ENCODE measurements at places on chromosomes 7 and 10.

- no peak for DNase-seq
Measured at GRCh38 chr10:13700473-13701144, 113.8 kb downstream of the PRPF18 start.

DNA sequence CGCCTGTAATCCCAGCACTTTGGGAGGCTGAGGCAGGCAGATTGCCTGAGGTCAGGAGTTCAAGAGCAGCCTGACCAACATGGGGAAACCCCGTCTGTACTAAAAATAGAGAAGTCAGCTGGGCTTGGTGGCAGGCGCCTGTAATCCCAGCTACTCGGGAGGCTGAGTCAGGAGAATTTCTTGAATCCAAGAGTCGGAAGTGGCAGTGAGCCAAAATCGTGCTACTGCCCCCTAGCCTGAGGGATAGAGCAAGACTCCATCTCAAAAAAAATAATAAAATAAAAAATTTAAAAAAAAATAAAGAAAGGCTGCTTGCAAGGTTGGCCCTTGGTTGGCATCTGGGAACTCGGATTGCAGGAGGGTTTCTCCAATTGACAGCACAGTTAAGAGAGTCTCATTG is 221.6 kb downstream of the DGKI start:
- no peak for DNase-seq

- DNase-seq, result no peak
Measured at GRCh38 chr10:104234934-104235333, 2.8 kb upstream of the CFAP43 start.

DNA sequence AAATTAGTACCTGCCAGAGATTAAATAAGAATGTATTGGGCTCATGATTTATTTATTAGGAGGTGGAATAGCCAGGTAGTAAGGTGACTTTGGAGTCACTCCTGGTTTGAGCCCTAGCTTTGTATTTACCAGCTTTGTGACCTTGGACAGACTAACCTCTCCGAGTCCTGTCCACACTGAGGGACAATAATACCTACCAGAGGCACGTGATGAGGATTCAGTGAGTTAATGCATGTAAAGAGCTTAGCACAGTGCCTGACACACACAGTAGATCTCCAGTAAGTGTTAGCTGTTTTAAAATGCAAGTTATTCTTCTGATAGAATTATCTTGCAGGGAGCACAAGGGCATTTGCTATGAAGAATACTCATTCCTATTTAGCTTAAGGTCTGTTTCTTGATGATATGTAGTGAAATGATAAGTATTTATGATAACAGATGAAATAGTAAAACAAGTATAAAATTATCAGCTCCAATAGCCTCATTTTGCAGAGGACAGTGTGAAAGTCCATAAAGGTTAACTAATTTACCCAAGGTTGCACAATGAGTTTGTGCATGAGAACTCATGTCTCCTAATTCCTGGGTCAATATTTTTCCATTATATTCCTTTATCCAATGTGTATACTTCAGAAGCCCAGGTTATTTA is 36.4 kb downstream of the RABGEF1 start:
- DNase-seq, result no peak

DNA sequence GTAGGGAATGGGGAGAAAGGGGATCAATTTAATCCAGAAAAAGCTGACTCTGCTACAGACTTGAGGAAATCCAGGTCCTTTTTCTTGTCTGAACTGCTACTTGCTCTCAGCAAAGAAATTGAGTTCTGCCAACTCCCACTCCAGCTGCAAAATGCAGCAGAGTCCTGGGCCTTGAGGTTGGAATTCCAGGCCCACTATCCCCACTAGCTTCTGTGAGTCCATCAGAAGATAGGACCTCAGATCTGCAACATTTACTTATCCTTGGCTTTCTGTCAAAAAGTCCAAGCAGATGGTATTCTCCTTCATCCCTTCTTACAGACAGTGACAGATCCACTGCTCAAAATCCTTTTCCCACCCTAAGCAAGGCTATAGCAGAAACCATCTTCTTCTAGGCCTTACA is 219.2 kb downstream of the ARHGAP12 start:
- DNase-seq, result no peak

DNA sequence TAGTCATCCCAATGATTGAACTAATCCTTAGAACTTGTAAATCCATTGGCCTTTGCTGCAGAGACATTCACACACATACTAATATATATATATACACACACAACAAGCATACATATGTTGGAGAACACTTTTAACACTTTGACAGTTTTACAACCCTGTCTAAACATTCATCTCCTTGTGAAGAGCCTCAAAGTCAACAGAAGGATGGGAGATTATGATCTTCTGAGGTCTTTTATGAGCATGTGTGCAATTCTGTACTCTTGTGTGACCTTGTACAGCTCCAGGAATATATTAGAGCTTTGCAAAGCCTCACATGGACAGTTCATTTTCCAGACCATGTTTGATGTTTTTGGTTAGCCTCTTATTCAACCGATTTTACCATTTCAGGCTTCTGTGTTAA is 589.0 kb downstream of the NXPH1 start:
- no peak for DNase-seq

DNA sequence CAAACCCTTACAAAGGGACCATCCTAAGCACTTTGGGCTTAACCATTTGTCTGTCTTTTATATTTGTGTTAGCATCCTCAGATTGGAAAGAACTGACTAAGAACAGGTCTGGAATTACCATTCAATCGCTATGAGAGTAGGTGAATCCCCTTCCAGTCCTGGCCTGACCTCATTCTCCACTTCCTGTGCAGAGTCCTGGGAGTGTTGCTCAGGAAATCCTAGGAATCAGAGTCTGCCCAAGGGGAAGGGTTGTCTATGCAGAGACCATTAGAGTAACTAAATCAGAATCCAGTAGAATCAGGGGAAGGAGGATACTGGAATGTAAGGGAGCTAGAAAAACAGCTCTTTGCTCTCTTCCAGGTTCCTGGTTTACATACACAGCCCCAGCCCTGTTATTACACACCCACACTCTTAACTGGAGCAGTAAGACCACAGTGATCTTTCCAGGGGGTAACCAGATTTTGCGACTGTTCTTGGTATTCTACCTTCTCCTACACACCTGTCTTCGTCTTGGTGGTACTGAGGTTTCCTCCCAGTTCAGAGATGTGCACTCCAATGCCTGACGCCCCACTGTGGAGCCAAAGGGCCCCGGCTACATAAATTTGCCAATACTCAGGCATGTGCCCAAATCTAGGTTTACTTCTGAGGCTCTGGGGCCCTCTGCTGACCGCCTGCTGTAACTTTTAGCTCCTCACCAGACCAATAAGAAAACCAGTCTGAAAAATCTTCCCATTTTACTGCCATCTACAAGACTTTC is 103.7 kb downstream of the RNF216 start:
- DNase-seq, result peak; percentile 55

GRCh38 chr7:67854221-67855178 is 857.9 kb downstream of the TYW1 start:
- DNase-seq, result no peak

GRCh38 chr10:77744245-77744644 is 106.6 kb upstream of the KCNMA1 start:
- no peak for DNase-seq

DNA sequence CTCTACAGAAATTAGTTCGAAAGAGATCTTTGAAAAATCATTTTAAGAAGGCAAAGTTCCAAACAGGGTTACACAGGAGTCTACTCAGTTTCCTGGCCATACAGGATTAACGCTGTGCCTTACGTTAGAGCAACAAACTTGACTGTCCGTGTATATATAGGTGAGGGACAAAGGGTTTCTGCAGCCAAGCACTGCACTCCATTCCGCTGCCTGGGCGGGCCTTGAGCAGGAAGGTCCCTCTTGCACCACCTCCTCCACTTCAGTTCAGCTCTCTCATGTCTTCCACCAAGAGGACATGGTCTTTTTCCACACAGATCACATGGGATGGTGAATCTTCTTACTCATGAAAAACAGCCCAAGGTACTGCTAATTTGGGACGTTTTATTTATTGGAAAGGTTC is 43.2 kb downstream of the MCMBP start:
- no peak for DNase-seq

DNA sequence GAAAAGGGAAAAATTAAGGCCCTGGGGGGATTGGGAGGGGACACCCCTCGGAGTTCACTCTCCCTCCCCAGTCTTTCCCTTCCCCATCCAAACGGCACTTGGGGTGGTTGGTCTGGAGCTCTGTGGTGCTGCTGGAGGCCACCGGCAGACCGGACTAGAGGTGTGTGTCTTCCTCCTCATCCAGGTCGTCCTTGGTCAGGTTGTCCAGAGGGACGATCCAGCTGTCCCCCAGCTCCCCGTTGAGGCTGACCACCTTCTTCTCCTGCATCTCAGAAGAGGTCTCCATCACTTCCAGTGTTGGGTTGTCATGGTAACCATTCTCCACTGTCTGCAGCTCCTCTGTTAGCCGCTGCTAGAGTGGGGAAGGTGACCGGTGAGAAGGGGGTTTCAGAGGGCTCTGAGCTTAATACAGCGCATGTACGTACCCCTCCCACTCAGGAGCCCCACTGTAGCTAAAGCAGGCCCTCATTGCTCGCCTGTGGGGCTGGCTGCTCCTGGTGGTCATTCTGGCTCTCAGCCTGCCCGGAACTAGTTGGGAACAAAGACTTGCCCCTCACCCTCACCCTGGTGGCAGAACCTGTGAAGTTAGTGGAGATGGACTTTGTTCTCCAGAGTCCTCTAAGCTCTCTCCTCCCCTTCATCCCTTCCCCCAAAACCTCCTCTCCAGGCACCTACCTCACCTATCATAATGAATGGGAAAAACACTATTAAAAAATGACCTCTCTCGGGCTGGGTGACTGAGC is 52.1 kb downstream of the PODXL start:
- DNase-seq, result no peak

GRCh38 chr7:33923440-33924229 is 18.3 kb downstream of the BMPER start:
- no peak for DNase-seq

DNA sequence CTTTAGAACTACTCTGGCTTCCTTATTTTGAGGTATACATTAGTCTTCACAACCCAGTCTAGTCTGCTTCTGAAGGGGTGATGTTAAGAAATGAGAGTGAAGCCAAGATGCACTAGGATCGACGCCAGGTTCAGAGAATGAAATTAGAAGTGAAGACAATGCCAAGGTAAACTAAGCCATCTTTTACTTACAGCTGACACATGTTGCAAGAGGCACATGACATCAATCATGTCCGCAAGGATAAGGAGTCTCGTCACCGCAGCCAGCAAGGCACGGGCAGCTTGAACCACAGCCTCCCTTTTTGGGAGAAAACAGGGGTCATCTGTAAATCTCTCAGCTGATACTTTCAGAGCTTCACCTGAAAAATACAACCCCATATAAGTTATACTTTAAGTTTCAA is 156.7 kb downstream of the CTNNA3 start:
- no peak for DNase-seq

GRCh38 chr10:12638103-12638502 is 288.8 kb downstream of the CAMK1D start:
- DNase-seq, result no peak

DNA sequence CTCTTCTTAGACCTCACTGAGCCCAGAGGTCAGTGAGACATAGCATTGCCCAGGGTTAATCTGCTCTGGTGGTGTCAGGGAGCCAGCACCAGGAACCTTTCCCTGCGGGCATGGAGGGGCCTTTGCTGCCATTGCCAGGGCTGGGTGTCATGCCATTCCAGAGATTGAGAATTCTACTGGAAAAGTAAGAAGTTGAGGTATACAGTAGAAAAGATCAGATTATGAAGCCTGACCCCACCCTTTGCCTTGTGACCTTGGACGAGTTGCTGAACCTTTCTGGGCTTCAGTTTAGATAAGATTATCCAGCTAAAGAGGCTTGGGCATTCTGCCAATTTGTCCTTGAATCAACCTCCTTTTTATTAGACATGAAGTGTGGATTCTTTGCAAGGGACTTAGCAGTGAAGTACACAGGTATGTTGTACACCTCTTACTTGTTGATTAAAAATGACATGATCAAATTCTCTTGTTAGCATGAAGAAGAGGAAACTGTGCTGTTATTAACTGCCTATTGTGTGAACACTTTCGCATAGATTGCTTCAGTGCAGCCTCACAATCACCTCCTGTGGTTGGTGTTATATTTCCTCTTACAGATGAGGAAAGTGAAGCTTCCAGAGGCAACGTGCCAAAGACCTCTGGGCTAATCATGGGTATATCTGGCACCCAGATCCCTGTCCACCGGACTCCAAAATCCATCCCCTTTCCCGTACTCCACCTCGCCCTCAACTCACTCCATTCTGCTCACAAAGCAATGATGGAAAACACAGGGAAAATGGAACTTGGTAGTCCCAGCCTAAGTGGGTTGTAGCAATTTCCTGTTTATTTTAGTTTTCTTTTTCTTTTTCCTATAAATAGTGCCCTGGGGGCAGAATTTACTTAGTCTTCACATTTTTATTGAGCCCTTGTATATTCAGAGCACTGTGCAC is 151.3 kb downstream of the CAMK1D start:
- DNase-seq, result no peak

DNA sequence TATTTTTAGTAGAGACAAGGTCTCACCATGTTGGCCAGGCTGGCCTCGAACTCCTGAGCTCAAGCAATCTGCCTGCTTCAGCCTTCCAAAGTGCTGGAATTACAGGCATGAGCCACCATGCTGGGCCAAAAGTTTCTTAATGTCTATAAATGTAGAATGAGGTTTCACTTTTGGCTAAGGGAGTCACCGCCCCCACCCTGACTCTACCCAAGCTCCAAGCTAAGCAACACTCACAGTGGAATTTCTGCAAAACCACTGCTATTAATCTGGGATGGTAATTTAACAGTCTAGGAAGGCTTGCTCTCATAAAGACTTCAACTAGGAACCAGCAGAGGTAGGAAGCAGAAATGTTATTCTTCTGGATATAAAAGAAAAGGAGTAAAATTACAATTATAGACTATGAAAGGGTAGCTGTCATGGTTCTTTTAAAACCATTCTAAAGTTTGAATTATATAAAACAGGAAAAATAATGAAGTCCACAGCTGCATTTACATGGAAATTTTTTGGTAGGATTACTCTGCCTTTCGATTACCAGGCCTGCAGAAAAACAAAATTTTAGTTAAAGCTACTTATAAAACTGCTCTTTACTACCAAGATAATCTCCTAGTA is 211.6 kb downstream of the SFMBT2 start:
- DNase-seq, result no peak

DNA sequence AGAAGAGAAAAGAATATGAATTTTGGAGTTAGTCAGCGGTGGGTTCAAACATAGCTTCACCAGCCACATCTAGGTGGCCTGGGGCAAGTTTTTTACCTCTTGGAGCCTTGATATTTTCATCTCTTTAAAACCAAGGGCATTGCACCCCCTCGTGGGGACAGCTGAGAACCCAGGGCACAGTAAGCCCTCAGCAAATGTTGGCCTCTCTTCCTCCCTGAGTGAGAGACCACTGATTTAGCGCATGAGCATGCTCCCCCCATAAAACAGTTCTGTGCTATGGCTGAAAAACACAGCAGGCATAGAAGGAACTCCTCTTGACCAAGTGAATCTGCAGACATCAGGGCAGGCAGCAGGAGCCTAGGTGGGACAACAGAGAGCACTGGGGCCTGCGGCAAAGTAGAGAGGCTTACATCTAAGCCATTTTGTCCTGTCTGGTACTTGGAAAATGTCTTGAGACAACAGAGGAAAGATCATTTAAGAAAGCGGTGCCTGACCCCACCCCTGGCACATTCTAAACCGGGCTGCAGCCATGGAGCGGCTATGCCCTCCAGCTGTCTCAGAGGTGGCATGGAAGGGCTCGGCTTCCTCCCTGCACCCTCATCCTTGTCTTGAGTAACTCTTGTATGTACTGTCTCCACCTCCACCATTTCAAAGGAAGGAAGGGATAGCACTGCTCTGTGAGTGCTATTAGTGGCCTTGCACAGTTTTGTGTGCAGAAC is 94.7 kb downstream of the ARHGAP22 start:
- no peak for DNase-seq

GRCh38 chr7:2118056-2118455 is 114.7 kb downstream of the MAD1L1 start:
- DNase-seq, result no peak

All from CD4-positive, alpha-beta T cell treated with Interleukin-21 for 1 hour (primary cell).